ENCODE measurements at places on chromosomes 16 and 17. TPM values are rescaled to one million over a fixed set of nuclear protein-coding genes. Genes with fewer than 3 reads are reported as not detected.

MRM3 gene
- total RNA-seq = 15.2 TPM

METTL23 gene
- 19.7 TPM for total RNA-seq

TMEM219 gene
- 47.0 TPM for total RNA-seq

SLFN12 gene
- 48.6 TPM for total RNA-seq

GRCh38 chr17:6596941-6597340 is 40.6 kb upstream of the PITPNM3 start:
- H3K4me3 ChIP-seq = no peak overlapping the region
- no peak for DNase-seq
- H3K4me1 ChIP-seq = peaks cover 2% of the 10 kb centered on the region
- H3K27me3 ChIP-seq = no peaks in the 10 kb centered on the region

ZNF597 gene
- 3.1 TPM for total RNA-seq

- peak; percentile 67 for DNase-seq
- H3K4me1 ChIP-seq = no peaks in the 10 kb centered on the region
- H3K27ac ChIP-seq = no peak overlapping the region
- H3K4me3 ChIP-seq = no peak overlapping the region
- H3K27me3 ChIP-seq = peaks cover 10% of the 10 kb centered on the region
Measured at GRCh38 chr16:58487566-58488351, 12.2 kb upstream of the NDRG4 start.

DNA sequence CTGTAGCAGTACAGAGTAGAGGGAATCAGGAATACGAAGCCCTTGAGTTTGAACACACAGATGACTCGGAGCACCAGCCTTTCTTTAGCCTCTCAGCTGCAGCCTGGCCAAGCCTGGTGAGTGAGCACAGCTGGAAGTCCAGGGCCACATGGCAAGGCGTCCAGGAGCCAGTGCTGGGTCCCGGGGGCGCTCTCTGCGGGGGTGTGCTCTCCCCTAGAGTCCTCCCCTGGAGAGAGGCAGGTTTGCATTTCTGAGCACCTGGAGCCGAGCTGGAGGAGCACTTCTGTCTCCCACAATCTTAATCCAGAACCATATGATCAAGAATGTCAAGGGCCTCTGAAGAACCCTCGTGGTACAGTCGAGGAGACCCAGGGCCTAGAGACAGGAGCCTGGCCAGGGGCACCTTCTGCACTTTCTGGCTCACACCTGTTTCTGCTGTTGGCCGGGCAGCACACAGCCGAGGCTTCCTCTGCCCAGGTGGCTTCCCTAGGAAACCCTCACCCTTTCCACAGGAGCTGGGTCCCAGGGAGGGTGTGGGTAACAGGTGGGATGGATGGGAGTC is 78.3 kb downstream of the PLD6 start:
- H3K27ac ChIP-seq = no peak overlapping the region
- no peak overlapping the region for H3K4me3 ChIP-seq
- DNase-seq = peak; percentile 32

- DNase-seq = peak; percentile 86
- peak overlapping the region; percentile 48 for H3K27ac ChIP-seq
- H3K4me3 ChIP-seq = no peak overlapping the region
- H3K4me1 ChIP-seq = peaks cover 29% of the 10 kb centered on the region
- H3K36me3 ChIP-seq = no peaks in the 10 kb centered on the region
Measured at GRCh38 chr17:77254951-77255825, 114.4 kb downstream of the SEC14L1 start.

DNA sequence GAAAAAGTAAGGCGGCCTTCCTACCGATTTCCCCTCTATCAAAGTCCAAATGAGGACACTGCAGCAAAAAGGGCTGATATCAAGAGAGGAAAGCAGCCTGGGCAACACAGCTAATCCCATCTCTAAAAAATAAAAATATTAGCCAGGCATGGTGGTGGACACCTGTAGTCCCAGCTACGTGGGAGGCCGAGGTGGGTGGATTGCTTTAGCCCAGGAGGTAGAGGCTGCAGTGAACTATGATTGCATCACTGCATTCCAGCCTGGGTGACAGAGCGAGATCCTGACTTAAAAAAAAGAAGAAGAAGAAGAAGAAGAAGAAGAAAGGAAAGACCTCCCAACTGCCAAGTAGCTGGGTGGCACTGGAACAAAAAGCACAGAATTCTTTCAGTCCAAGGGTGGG is 14.4 kb downstream of the CACNB1 start:
- no peaks in the 10 kb centered on the region for H3K27me3 ChIP-seq
- H3K36me3 ChIP-seq = peaks cover 48% of the 10 kb centered on the region

DNA sequence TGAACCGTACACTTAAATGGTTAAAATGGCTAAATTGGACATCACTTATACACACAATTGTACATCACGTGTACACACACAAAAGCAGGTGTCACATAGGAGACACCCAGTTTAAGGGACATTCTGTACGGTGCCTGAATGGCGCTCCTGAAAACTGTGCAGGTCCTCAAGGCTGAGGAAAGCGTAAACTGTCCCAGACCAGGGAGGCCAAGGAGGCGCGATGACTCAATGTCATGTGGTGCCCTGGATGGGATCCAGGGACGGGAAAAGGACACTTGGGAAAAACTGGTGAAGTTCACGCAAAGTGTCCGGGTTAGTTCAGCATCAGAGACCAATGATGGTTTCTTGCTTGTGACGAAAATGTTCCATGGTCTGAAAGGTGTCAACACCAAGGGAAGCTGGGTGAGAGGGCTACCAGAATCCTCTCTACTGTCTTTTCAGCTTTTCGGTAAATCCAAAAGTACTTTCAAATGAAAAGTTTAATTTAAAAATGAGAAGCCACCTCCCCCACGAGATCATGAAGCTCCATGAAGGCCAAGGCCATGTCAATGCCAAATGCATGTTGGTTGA is 112.2 kb downstream of the CMIP start:
- no peaks in the 10 kb centered on the region for H3K36me3 ChIP-seq
- H3K27ac ChIP-seq = no peak overlapping the region
- H3K4me3 ChIP-seq = no peak overlapping the region

SMIM22 gene
- total RNA-seq = not detected

SHISA6 gene
- not detected for total RNA-seq

- no peak for DNase-seq
- no peak overlapping the region for H3K27ac ChIP-seq
- no peaks in the 10 kb centered on the region for H3K27me3 ChIP-seq
Measured at GRCh38 chr16:84975066-84975465, 36.3 kb downstream of the ZDHHC7 start.

BRICD5 gene
- 0.18 TPM for total RNA-seq

DNA sequence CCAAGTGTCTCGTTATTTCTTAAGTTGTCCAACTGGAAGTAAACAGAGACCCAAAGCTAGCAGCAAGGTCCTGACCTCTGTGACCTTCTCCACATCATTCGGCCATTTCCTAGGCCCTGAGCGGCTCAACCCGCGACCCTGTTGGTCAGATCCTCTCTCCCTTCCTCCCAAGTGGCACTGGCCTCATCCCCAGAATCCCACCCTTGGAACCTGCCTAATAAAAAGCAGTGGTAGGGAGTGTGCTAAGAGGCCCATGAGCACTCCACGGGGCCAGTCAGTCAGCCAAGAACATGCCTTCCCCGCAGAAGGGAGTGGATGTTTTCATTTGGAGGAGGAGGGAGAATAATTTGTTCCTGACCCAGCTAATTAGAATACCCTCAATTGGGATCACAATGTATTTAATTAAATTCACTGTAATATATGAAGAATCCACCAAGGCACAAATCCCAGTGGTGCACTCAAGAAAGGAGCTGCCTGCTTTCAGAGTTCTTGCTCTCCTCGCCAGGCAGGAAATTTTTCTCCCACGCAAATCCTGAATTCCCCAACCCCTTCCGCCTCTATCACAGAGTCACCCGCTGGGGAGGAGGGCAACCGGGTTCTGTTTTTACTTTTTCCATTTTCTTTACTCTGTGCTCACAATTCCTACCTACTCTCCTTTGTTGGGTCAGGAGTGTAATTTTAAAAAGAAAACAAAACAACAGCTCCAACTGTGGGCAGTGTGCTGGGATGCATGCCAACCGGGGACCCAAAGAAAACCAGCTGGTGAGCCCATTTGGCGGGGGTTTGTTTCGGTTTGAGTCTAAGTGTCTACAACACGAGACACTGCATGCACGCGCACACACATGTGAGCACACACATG is 153.4 kb downstream of the ZFHX3 start:
- DNase-seq = peak; percentile 51
- no peak overlapping the region for H3K4me3 ChIP-seq
- no peak overlapping the region for H3K27ac ChIP-seq
- H3K36me3 ChIP-seq = peaks cover 3% of the 10 kb centered on the region

- H3K4me3 ChIP-seq = no peak overlapping the region
- no peaks in the 10 kb centered on the region for H3K27me3 ChIP-seq
- no peak overlapping the region for H3K27ac ChIP-seq
- H3K36me3 ChIP-seq = no peaks in the 10 kb centered on the region
- H3K4me1 ChIP-seq = peaks cover 22% of the 10 kb centered on the region
- no peak for DNase-seq
Measured at GRCh38 chr16:49636608-49637007, 219.3 kb downstream of the ZNF423 start.

- H3K36me3 ChIP-seq = no peaks in the 10 kb centered on the region
- H3K4me3 ChIP-seq = no peak overlapping the region
- no peak overlapping the region for H3K27ac ChIP-seq
- no peak for DNase-seq
- peaks cover 44% of the 10 kb centered on the region for H3K27me3 ChIP-seq
- no peaks in the 10 kb centered on the region for H3K4me1 ChIP-seq
Measured at GRCh38 chr17:42038221-42038973, 12.0 kb downstream of the C17orf113 start.

TBC1D3L gene
- 0.28 TPM for total RNA-seq

P2RX1 gene
- total RNA-seq = not detected

DNA sequence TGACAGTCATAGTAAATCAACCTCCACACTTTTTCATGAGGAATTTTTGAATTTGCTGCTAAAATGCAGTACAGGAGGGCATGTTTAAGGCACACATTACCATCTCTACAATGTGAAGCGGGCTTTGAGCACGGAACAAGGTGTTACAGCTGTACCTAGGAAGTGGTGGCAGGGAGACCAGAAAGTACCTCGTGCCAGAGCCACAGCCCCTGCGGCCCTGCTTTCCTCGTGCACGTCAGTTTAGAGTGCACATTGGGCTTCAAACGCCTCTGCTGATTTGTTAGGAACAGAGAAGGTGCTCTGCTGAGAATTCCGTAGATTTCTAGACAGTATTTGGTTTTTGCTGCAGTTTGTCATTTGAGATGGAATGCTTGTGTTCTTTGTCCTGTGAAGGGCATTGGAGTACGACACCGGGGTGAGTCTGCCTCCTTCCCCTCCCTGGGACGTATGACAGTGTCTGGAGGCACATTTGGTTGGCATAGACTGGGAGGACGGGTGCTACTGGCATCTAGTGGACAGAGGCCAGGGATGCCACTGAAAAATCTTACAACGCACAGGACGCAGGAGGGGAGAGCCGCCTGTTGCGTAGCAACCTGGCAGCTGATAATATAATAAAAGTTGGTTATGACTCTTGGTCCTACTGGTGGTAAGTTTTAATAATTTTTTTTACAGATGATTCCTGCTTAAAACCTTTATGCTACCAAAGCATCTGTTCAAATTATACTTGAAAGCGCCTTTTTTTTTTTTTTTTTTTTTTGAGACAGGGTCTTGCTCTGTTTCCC is 9.1 kb downstream of the FOXK2 start:
- no peak overlapping the region for H3K27ac ChIP-seq
- peaks cover 1% of the 10 kb centered on the region for H3K36me3 ChIP-seq
- peak; percentile 24 for DNase-seq

DNA sequence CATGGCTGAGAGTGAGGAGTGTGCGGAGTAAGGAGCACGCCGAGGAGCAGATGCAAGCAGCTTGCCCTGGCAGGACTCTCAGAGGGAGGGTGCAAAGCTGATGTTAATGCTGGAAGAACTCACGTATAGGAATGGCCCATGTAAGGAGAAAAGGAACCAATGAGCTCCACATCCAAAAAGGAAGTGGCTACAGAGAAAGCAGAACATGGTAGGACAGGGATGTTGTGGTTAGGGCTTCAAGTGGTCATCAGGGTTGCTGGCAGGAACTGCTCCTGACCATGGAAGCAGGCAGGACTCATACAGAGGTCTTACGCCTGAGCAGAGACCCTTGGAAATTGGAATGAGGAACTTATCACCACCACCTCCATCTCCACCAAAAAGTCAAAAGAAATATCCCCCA is 5.2 kb downstream of the MYO1D start:
- no peaks in the 10 kb centered on the region for H3K36me3 ChIP-seq
- H3K27ac ChIP-seq = no peak overlapping the region
- no peak overlapping the region for H3K4me3 ChIP-seq
- H3K27me3 ChIP-seq = peaks cover 5% of the 10 kb centered on the region
- DNase-seq = no peak

DNA sequence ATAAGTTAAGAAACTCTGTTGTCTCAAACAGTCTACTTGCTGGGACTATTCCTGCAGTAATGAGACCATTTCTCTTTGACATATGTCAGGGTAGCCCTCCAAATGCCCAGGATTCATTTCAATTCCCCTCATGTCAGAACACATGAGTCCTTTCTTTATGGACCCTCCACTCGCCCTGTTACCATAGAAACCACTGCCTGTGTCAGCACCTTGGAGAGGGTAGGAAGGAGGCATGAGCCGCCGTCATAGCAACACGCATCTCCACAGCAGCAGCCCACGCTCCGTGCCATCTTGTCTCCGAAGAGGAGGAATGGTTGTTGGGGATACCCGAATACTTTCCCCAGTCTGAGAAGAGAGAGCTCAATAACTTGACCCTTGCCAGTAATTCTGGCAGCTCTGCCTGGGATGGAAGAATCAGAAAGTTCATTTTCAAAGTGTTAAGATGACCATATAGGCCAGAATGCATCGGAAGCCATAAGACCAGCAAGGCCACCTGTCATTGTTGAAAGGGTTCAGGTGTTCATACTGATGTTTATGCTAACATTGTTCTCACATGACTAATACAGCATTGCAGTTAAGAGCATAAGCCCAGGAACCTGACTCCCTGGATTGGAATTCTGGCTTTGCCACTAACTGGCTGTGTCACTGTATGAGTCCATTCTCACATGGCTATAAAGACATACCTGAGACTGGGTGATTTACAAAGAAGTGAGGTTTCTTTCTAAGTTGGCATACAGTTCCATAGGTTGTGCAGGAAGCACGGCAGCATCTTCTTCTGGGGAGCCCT is 141.3 kb downstream of the ABCC12 start:
- H3K4me3 ChIP-seq = no peak overlapping the region
- H3K27me3 ChIP-seq = peaks cover 6% of the 10 kb centered on the region
- no peaks in the 10 kb centered on the region for H3K36me3 ChIP-seq
- DNase-seq = peak; percentile 57
- no peak overlapping the region for H3K27ac ChIP-seq
- no peaks in the 10 kb centered on the region for H3K4me1 ChIP-seq

DNA sequence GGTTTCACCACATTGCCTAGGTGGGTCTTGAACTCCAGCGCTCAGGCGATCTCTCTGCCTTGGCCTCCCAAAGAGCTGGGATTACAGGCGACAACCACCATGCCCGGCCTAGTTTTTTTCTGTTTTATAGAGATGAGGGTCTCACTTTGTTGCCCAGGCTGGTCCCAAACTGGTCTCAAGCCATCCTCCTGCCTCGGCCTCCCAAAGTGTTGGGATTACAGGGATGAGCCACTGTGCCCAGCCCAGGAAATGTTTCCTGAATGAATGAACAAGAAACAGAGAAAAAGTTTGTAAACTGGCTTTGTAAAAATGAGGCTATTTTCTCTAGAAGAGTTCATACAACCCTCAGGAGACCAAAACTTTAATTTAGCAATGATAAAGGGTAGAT is 68.0 kb downstream of the WWP2 start:
- no peak overlapping the region for H3K4me3 ChIP-seq
- no peak for DNase-seq
- H3K27me3 ChIP-seq = no peaks in the 10 kb centered on the region
- H3K27ac ChIP-seq = no peak overlapping the region
- H3K4me1 ChIP-seq = peaks cover 20% of the 10 kb centered on the region

PNMT gene
- total RNA-seq = not detected

KIF2B gene
- not detected for total RNA-seq

GRCh38 chr17:51238255-51238887 is 21.5 kb downstream of the MBTD1 start:
- DNase-seq = no peak
- no peaks in the 10 kb centered on the region for H3K27me3 ChIP-seq
- H3K27ac ChIP-seq = no peak overlapping the region
